ENCODE measurements at places on chromosomes 7 and 10.

GRCh38 chr7:77281780-77282478, 82.3 kb upstream of the FGL2 start:
- no peak for DNase-seq

GRCh38 chr10:86182595-86182994, 184.0 kb downstream of the GRID1 start:
- DNase-seq: no peak

DNA sequence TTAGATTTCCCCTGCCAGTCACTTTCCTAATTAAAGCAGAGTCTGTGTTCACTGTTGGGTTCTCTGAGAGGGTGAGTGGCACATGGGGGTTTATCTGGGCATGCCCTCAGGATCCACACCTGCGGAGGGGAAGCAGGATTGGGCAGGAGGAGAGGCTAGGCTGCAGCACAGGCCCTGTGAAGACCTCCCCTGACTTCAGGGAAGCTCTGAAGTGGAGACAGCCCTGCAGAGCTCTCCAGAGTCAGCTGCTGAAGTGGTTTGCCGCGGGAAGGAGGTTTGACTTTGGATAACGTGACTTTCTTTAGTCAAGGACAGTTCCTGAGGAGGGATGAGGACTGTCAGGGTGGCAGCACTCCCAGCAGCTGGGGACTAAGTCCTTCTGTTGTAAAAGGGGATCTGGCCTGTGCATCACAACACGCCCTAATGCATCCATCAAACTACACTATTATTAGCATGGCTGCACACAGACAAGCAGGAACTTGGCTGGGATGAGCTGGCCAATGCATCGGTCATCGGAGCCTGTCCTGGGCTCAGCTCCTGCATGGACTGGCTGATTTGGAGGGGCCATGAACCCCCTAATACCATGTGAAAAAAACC, 50.9 kb upstream of the LEP start:
- DNase-seq: no peak

DNA sequence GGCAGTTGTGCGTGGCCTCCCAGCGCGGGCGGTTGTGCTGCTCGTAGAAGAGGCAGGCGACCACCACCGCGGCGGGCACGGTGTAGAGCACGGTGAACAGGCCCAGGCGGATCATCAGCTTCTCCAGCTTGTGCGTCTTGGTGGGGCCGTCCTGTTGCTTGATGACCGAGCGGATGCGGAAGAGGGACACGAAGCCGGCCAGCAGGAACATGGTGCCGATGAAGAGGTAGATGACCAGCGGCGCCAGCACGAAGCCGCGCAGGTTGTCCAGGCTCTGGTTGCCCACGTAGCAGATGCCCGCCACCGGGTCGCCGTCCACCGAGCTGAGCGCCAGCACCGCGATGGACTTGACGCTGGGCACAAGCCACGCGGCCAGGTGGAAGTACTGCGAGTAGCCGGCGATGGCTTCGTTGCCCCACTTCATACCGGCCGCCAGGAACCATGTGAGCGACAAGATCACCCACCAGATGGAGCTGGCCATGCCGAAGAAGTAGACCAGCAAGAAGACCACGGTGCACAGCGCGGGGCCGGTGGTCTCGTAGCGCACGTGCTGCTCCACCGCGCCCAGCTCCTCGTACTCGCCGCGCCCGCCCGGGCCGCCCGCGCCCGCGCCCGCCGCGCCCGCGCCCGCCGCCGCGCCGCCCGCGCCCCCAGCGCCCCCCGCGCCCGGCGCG, 2.2 kb downstream of the FZD8 start:
- no peak for DNase-seq

DNA sequence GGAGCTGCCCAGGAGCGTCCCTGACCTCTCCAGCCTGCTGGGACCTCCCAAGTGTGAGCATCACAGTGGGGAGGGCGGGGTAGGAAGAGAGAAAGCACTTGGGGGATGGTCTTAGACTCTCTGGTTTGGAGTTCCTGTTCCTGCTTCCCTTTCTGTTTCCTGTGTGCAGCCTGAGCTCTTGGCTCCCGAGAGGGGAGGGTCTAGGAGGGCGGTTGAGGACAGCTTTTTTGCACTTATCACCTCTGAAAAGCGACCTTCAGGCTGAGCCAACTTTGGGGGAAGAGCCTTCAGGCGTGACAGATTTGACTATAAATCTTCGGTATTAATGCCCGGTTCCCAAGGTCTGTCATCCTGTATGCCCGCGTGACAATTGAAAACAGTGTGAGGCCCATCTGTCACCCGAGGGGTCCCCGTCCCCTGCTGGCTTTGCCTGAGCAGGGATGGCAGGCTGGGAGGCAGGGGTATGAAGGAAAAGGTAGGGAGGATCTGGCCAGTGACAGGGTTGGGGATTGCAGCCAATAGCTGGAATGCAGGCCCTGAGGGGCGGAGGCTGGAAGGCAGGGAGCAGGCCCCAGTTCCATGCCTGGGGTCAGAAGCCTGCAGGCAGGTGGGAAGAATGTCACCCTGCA, 78.6 kb downstream of the CDH23 start:
- no peak for DNase-seq

- DNase-seq: no peak
Measured at GRCh38 chr10:69474742-69475432, 23.6 kb downstream of the TSPAN15 start.

DNA sequence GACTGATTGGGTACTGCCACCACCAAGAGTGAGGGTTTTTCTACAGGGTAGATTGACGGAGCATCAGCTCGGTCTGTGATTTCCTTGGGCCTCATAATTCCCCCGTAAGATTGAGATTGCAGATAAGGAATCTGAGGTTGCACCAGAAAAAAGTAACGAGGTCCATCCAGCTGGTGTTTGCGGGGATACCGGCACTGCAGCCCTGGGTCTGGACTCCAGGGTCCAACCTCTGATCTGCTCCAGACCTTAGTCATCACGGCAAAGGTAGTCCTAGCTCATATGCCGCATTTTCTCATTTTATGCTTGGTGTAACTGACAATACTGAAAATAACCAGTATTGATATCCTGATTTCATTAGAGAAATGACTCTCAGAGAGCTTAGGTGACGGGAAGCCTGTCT, 3.9 kb downstream of the CARD11 start:
- DNase-seq: no peak

GRCh38 chr7:23181684-23182553, at the start of gene NUP42:
TSS of gene NUP42 (plus strand) at chr7:23182048. CDS start at chr7:23182086, 38 bp downstream.
- peak; percentile 100 for DNase-seq

- no peak for DNase-seq
Measured at GRCh38 chr7:105296491-105296890, 92.2 kb downstream of the SRPK2 start.

DNA sequence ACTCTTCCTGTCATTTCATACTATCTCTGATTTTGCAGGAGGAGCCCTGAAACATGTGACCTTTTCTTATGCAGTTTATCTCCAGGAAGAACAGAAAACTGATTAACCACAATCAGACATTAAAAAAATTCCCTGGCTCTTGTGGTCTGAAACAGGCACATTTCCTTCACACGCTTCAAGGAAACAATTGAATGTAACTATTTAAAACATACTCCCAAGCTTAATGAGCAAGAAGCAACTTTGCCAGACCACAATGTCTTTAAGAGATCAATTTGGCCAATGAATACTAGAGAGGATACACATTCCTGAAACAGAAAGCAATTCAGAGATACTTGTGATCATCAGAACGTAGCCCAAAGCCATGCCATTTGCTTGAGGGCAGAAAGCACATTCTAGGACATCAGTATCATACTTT, 65.8 kb downstream of the PIP4K2A start:
- no peak for DNase-seq

DNA sequence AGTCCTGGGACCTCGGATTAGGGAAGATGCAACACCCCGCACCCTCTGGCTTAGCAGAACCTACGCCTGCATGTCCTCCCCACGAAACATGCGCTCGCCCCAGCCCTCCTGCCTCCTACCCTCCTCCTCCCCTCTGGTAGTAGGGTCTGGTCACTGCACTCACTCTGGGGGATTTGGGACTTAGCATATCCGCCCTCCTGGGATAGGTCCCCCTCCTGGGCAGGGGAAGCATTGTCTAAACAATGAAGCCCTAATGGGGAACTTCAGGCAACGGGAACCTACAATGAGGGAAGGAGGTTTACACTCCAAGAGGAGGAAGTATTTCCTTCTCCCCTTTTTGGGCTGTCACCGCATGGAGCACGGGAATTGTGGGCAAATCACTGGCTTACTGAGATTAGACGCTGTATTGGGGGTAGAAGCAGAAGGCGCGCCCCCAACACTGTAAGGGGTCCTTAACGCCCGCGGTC, 892 bp downstream of the CRHR2 start:
- DNase-seq: no peak

- DNase-seq: no peak
Measured at GRCh38 chr10:93463723-93464476, 18.2 kb downstream of the MYOF start.

- DNase-seq: peak; percentile 7
Measured at GRCh38 chr7:134469622-134470021, 10.7 kb upstream of the AKR1B1 start.

GRCh38 chr10:33145451-33146188, 187.6 kb upstream of the ITGB1 start:
- DNase-seq: no peak

DNA sequence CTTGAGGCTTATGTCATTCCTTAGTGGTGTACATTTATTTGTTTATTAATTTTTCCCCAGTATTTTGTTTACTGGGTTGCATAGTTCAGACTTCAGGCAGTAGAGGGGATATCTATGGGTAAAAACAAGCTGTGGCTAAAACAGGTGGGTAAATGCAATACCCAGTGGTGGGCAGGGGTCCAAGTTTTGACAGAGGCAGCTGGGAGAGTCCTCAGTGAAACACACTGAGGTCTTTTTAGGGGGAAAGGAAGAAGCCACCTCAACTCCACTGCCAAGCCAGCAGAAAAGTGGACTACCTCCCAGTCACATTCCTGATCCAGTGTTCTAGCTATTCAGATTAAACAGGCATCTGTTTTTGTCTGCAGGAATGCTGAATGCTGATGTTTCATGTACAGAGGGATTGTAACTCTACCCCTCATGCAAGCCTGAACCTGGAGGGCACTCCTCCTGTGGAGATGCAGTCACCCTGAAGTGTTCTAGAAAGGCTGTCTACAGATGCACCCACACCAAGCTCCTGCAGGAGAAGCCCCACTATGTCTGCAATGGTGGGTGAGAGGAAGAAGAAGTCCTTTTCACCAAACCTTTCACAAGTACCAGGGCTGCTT, 757.8 kb downstream of the INHBA start:
- DNase-seq: no peak

GRCh38 chr7:140714331-140715040, 18.0 kb downstream of the NDUFB2 start:
- DNase-seq: no peak

- DNase-seq: no peak
Measured at GRCh38 chr10:131563411-131563810, 251.9 kb upstream of the TCERG1L start.

GRCh38 chr10:22599636-22600228, 114.6 kb downstream of the PIP4K2A start:
- DNase-seq: no peak

DNA sequence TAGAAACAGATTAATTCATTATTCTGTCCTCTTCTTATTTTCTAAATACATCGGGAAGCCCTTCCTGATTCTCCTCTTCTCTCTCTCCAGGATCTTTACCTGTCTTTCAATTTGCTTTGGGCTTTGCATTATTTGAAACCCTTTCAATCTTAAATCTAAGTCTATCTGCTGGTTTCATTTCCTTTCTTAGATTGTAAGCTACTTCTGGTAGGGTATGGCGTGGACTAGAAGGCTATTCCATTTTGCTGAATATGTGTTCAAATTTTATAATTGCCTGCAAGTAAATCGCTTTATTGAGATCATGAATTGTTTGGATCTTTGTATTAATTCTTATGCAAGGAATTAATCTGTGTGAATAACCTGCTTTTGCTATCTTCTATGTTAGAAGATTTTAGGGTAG, 11.1 kb downstream of the STAM start:
- no peak for DNase-seq

DNA sequence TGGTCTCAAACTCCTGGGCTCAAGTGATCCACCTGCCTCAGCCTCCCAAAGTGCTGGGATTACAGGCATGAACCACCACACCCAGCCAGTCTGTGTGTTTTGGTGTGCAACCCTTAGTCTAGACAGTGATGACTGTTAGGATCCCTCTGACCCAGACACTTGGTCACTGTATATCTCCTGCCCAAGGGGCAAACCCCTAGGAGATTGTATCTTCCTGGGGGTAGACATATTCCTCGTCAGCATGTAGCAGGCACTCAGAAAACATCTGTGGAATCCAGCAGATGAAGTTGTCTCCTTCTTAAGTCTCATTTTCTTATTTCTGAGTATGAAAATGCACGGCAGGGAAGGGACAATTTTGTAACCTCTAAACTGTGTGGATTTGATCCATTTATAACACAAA, 292.5 kb downstream of the GFRA1 start:
- no peak for DNase-seq

GRCh38 chr10:116671274-116671926, 50.6 kb downstream of the PNLIPRP2 start:
- no peak for DNase-seq

GRCh38 chr10:52066383-52066782, 247.7 kb upstream of the DKK1 start:
- DNase-seq: no peak

DNA sequence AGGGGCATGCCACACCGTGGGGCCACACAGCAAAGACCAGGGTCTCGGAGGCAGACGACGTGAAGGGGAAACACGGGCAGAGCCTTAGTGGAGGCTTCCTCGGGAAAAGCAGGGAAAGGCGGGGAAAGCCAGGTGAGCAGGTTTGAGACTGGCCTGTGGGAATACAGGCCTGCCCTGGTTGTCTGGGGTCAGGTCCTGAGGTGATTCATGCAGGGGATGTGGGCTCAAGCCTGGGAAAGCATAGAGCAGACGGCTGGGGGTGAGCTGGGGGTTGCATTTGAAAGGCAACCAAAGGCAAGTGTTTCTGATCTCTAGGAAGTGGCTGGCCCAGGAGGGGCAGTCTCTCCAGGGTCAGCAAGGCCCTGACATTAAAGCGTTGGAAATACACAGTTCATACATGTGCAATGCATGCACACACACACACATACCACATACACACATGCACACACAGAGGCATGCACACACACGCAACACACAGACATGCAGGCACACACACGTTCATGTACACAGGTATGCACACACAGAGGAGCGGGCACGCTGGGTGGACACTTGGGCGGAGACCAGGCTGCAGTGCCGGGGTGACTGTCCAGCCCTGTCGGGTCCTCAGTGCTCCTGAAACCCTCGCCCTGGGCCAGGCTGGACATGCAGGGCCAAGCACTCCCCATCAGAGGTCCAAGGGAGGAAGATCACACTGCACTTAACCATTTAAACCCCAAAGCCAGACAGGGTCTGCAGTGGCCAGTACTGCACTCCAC, 51.8 kb downstream of the DPYSL4 start:
- no peak for DNase-seq

DNA sequence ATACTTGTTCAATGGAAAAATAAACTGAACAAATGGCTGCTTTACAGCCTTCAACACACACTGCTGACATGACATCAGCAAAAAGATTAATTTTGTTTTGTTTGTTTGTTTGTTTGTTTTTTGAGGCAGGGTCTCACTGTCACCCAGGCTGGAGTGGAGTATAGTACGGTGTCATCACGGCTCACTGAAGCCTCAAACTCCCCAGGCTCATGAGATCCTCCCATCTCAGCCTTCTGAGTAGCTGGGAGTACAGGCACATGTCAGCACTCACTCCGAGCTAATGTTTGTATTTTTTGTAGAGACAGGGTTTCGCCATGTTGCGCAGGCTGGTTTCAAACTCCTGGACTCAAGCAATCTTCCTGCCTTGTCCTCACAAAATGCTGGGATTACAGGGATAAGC, 10.9 kb downstream of the TARP start:
- no peak for DNase-seq

GRCh38 chr10:122304054-122304579, 33.0 kb downstream of the BTBD16 start:
- no peak for DNase-seq

- no peak for DNase-seq
Measured at GRCh38 chr7:2093215-2093842, 139.4 kb downstream of the MAD1L1 start.

- DNase-seq: no peak
Measured at GRCh38 chr7:43491984-43492383, 90.9 kb upstream of the STK17A start.

All from SHP77 (cell line).